Amniotic epithelial cell (primary cell): ENCODE measurements at places on chromosomes 7 and 10.

DNA sequence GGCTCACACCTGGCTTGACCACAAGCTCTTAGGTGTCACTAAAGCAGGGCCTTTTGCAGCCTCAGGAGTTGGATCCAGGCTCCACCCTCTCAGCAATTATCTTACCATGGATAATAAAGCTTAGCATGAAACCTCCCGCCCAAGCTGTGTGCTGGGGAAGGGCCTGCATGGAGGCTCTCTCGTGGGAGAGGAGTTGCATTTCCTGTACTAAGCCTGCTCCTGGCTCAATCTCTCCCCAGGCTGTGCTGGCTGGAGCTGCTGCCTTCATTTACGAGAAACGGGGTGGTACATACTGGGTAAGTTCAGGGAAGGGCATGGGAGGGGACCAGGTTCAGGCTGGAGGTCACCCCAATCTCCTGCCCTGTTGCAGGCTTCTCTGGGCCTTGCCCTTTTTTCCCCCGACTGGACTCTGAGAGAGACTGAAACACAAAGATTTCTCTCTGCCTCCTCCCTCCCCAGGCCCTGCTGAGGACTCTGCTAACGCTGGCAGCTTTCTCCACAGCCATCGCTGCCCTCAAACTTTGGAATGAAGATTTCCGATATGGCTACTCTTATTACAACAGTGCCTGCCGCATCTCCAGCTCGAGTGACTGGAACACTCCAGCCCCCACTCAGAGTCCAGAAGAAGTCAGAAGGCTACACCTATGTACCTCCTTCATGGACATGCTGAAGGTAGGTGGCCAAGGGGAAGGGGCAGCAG lies 2.7 kb downstream of the TMEM176A start:
- DNase-seq = no peak

GRCh38 chr7:20327055-20327454 lies 3.6 kb upstream of the ITGB8 start:
- DNase-seq = peak; percentile 67

- peak; percentile 38 for DNase-seq
Measured at GRCh38 chr7:93194386-93194785, 31.9 kb downstream of the HEPACAM2 start.

- DNase-seq = peak; percentile 6
Measured at GRCh38 chr10:8815969-8816368, 761.5 kb downstream of the GATA3 start.

DNA sequence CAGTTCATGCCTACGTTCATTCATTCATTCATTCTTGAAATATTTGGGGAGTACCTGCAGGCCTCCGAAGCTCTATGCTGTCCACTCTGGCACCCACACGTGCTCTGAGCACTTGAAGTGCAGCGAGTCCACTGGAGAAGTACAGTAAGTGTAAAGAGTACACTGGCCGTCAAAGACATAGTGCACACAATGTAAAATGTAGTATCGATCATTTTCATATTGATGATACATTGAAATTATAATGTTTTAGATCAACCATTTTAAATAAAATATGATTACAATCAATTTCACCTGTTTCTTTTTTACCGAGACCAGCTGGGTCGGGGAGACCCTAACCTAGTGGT lies 37.0 kb upstream of the PURB start:
- DNase-seq = no peak

- DNase-seq = no peak
Measured at GRCh38 chr10:44030132-44030531, 354.8 kb downstream of the CXCL12 start.

GRCh38 chr10:76557366-76557765 lies 1080.2 kb downstream of the KCNMA1 start:
- DNase-seq = no peak

DNA sequence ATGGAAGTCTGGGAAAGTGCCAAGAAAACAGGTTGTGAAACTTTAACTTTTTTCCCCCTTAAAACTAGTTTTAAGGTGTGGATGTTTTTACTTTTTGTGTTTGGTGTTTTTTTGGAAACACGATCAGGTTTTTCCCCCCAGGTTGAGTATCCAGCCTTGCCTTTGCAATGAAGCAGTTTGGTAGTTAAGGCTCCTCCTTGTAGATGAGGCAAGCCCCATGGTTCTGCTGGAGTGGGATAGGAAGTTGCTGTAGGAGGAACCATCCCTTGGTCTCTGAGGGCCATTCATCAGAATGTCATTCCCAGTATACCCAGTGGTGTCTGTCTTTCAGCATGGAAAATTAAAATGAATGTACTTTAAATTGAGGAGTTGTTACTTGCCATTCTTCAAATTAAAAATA lies 2.7 kb downstream of the CUL1 start:
- DNase-seq = peak; percentile 69

DNA sequence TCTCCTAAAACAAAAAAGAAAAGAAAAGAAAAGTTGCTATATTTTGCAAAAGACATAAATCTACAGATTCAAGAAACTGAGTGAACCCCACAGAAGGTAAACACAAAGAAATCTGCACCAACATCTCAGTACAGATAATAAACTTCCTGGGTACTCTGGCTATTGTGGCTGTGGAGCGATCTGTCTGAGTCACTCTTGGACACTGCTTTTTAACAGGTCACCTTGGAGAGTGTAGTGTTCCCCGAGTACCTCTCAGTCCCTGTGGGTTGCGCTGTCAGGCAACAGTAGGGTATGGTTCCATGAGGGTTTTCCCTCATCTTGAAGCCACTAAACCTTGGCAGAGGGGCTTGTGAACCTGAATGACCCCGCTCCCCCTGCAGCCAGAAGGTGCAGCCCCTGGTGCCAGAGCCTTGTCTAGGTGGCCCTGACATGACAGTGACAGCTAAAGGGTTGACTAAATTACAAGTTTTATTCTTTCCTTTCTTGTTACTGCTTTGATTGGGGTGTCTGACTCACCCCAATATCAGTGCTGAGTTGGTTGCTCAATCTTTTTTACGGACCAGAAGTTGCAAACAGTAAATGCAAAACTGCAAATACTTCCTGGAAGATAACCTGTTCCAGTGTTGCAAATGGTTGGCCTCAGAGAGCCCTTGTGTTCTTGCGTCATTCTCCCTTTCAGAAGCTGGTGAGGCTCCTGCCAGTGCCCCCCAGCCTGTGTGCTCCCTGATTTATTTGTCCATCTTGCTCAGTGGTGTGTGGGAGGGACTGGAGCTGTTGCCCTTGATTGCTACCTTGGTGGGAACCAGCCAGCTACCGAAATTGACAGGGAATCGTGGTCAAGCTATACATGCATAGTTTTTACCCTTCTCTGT lies 30.6 kb downstream of the POR start:
- peak; percentile 98 for DNase-seq
